ENCODE measurements at places on chromosomes 3 and 15. TPM values are rescaled to one million over a fixed set of nuclear protein-coding genes. Genes with fewer than 3 reads are reported as not detected.

DNA sequence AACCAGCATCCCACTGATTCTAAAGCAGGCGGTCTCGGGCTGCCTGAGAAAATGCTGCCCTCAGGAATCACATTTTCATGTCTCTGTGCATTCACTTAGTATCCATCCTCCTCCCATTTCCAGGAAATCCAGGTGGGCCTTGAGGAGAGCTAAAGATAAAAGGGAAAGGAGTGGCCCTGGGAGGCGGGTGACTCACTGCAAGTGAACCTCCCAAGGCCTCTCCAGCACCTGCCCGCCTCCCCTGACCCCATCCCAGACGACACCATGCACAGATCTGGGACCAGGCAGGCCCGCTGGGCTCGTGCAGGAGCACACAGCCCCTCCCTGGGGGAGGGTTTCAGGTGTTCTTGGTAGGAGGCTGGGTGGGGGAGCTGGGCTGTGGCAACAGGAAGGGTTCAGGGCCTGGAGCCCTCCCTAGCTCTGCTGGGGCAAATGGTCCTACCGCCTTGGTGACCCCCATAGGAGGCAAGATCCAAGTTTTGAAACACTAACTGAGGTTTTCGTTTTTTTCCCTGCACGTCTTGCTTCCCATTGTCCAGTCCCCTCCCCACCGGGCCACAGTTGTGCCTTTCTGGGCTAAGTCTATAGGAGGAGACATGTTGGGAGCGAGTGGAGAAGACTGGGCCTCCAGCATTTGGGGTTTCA lies 22.2 kb downstream of the MELTF start:
- DNase-seq = no peak

RBP2 gene
- not detected for total RNA-seq

DNA sequence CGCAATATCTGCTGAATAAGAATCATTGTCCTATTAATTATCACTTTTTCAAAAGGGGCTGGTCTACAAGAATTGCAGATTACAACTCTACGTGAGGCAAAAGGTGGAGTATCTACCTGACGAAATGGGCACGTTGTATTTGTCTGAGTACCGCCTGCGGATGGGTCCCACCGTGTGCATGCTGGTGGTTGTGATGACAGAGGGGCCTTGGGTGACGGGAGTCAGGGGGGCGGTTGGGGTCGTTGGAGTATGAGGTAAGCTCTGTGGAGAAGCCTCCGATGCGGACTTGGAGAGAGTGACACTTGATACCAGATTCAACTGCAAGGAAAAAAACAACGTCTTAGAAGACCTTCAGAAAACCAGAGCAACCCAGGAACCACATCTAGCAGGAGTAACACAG lies 605.8 kb downstream of the FOXP1 start:
- DNase-seq = no peak

GRCh38 chr15:40815042-40815698 lies 7.9 kb upstream of the DNAJC17 start:
- DNase-seq = no peak

Data from IMR-90 (cell line).